Caudate nucleus (tissue), 63 donors: ENCODE measurements at places on chromosomes 7 and 10.

- no peak for DNase-seq
Observed at GRCh38 chr7:42877862-42878261, 34.0 kb downstream of the C7orf25 start.

GRCh38 chr10:86931872-86932271 is 25.5 kb downstream of the MMRN2 start:
- DNase-seq = no peak

- no peak for DNase-seq
Observed at GRCh38 chr7:21134631-21135030, 293.3 kb upstream of the SP4 start.

- DNase-seq = no peak
Observed at GRCh38 chr10:42937649-42938180, 139.2 kb upstream of the RET start.

- no peak for DNase-seq
Observed at GRCh38 chr10:71045204-71045809, 156.9 kb upstream of the PCBD1 start.

DNA sequence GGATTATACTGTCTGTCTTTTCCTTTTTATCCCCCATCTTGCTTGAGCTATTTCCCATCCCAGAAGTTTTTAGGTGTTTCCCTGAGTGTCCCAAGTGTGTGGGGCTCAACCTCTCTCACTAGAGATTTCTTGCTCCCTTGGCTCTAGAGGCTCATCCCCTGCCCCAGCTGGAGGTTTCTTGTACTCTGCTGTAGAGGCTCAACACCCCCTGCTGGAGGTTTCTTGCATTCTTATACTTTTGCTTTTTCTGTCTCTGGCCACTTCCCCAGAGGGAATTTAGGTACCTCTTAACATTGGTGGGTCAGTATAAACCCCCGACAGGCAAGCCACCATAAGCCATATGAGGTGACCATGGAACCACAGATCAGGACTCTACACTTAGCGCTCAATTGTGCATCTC is 114.2 kb upstream of the FAM3C start:
- no peak for DNase-seq

DNA sequence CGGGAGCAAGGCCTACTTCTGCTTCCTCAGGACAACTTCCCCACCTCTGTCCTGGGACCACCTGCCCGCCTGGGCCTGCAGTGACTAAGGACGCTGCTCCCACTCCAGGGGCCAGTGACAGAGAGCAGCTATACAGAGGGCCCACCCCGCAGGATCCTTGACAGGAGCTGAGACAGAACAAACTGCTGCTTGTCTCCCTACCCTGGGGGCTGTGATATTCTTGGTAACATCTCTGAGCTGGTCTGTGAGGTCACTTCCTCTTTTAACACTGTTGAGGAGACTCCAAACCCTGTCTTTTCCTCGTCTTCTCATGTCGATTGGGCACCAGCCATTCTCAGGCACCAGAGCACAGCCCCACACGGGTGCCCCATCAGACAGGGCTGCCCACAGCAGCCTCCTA is 6.9 kb upstream of the MRPS24 start:
- DNase-seq = no peak
